Effector memory CD8-positive, alpha-beta T cell (primary cell): ENCODE measurements at places on chromosomes 5 and 9.

DNA sequence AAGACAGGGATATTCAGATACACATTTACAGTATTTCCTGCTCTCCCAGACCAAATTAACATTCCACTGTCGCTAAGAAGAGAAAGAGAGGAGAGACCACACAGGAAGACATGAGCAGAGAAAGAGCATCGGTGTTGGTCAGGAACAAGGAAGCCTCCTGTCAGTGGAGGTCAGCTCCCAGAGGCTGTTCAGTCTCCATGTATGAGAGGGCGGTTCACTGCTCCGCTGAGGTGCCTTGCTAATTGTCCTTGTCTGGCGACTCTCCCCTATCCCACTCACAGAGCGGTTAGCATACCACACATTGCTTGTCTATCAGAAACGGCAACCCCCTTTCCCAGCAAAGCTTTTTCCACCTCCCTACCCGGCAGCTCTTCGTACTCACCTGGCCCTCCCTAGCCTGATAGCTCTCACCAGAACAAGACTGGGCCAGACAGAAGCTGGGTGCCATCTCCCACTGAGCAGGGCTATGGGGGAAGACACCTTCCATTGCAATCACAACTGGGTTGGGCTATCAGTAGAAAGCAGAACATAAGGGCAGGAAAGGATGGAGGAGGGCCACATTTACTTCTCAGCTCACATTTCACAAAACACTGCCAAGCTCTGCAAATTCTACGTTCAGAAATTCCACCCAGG is 58.6 kb upstream of the LMNB1 start:
- DNase-seq = no peak

DNA sequence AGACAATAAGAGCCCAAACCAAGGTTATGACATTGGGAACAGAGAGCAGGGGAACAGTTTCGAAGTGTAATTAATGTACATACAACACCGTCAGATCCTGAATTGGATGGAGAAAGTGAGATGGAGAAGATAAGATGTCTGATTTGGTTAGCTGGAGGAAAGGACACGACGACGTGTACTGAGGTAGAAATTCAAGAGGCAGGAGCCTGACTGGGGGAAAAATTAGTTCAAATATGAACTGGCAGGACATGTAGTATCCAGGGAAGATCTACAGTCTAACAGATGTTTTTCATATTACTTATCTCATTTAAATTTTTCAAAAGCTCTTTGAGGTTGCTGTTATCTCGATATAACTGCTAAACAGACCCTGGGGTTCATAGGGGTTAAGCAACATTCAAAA is 114.7 kb downstream of the TMEM232 start:
- no peak for DNase-seq

- DNase-seq = no peak
These were observed 848.8 kb upstream of the DMAC1 start for GRCh38 chr9:8648271-8648845.

DNA sequence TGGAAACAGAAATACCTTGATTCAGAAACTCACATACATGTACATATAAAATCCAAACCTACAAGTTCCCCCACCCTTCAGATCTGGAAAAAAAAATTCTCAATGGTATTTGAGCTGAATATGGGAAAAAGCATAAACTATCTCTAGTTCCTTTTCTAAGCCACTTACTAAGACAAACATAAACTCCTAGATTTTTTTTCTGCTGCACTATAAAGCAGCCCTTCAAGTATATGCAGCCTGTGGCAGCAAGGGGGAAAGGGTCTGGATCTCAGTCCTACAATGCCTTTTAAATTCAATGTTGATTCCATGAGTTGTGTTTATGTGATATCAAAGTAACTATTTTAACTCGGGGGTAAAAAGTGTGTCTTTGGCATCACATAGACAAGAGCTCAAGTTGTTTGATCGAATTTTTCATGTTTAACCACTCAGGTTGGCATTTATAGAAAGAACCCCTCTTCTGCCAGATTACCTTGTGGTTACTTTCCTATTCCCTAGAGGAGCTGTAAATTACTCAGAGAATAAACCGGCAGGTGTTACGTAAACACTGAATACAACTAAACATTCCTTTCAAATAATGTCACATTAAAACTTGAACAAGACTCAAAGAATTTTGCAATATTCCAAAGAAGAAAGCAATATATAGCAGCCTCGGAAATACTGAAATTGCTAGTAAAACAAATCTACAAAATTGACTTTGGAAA is 91.8 kb upstream of the FER start:
- no peak for DNase-seq

- DNase-seq = no peak
These were observed 3.6 kb upstream of the SLC1A3 start for GRCh38 chr5:36602704-36603321.

GRCh38 chr5:18967637-18968036 is 1020.4 kb downstream of the CDH18 start:
- no peak for DNase-seq

- DNase-seq = no peak
These were observed 251.0 kb upstream of the RIOK2 start for GRCh38 chr5:97434021-97434420.

- no peak for DNase-seq
These were observed 11.5 kb upstream of the PSIP1 start for GRCh38 chr9:15522130-15522755.

- no peak for DNase-seq
These were observed 84.0 kb downstream of the EHMT1 start for GRCh38 chr9:137702615-137703379.

- no peak for DNase-seq
These were observed 159.9 kb downstream of the TSSK1B start for GRCh38 chr5:113274836-113275414.

DNA sequence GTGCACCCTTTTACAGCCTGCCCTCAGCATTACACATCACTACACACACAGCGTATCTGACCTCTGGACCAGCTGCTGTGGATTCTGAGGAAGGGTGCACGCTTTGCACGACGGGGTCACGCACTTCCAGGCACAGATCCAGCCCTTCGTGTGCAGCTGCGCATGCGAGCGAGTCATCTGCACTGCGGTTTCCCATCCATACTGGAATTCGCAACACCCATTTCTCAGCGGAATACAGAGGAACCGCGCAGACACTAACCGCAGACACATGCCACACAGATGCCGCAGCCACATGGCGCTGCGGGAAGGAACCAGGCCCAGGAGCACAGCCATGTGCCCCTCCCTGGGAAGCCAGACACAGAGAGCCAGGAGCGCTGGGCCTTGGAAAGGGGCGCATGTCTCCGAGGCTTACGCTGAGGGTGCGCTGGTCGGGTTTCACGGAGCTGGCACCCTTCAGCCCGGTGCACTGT is 43.5 kb downstream of the PNPLA7 start:
- no peak for DNase-seq

GRCh38 chr5:110751902-110752762 is 13.3 kb downstream of the SLC25A46 start:
- DNase-seq = no peak

DNA sequence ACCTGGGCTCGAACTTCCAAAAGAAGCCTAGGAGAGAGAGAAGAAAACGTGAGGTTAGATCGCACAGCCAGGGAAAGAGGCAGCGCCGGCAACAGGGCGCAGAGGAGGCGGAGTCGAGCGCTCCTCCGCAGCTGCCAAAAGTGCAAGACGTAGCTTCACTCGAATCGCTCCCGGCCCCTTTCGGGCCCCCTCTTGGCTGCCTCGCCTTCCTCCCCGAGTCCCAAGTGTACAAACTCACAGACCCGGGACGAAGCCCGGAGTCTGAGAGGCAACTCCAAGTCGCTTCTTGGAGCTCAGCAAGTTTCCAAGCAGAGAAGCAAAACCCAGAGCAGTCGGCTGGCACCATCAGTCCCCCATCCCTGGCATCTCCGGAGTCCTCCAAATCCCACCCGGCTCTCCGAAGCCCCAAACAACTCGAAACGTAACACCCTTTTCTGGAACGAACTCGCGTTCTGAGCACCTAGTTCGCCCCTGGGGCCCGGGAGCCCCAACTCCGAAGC is 1.2 kb downstream of the MIER3 start:
- DNase-seq = peak; percentile 13

GRCh38 chr5:163094492-163095180 is 342.8 kb upstream of the CCNG1 start:
- no peak for DNase-seq

GRCh38 chr5:145947581-145947980 is 11.2 kb downstream of the SH3RF2 start:
- DNase-seq = no peak

DNA sequence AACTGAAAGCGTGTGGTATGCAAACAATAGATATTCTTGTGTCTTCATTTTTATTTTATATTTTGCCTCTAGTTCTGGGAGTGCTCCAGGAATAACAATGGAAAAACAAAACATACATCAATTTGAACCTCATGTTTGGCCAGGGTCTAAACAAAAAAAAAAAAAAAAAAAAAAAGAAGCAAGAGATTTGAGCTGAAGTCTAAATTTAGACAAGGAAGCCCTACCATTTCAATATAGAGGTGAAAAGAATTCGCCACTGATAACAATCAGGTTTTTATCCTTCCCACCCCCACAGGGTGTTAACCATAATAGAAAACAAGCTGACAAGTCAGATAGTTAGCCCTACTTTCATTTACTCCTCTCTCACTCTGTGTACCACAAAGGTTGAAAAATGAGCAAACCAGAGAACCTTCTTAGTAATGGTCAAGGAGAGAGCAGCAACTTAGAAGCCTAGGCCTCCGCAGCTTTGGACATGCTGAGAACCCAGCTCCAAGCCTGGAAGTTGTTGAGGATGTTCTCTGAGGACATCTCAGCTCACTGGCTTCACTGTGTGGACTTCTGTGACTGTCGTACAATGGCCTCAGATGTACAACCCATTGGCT is 118.2 kb upstream of the HMHB1 start:
- peak; percentile 30 for DNase-seq

- DNase-seq = no peak
These were observed 92.1 kb downstream of the DAB2IP start for GRCh38 chr9:121743441-121744001.

DNA sequence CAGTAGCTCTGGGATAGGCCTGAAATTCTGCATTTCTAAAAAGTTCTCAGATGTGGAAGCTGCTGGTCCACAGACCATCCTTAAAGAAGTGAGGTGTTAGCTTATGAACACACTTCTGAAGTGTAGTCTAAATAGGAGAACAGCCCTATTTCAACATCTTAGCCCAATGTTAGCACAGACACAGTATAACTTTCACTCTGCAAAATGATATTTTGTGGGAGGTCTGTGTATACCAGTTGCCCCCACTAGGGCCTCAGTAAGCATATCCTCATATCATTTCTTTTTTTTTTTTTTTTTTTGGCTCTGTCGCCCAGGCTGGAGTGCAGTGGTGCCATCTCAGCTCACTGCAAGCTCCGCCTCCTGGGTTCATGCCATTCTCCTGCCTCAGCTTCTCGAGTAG is 7.5 kb upstream of the HABP4 start:
- DNase-seq = no peak

DNA sequence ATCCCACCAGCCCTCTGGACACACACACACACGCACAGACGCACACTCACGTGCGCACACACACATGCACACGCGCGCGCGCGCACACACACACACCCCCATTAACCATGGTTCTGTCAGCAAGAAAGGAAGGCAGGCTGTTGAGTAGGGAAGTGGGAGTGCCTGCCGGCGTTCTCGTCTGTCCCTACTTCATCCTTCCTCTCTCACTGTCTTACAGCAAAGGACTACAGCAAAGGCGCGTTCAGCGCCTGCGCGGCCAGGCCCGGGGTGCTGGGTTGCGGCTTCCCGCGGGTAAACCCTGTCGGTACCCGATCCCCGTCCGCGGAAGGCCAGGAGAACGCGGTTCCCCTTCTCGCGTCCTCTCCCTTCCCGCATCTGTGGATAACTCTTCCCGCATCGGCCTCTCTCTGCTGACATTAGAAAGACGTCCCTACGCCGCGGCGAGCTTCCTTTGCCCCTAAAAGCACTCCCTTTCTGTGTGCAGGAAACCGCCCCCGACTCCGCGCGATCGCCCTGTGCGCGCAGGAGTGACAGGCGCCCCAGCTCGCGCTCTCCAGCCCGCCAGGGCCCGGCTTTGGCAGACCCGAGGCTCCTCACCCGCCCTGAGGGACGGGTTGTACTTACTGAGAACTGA is 219.2 kb downstream of the AGTPBP1 start:
- no peak for DNase-seq

- DNase-seq = no peak
These were observed 41.2 kb upstream of the CTSL start for GRCh38 chr9:87684627-87685219.

- DNase-seq = no peak
These were observed 76.0 kb downstream of the ATPSCKMT start for GRCh38 chr5:10173716-10174115.

DNA sequence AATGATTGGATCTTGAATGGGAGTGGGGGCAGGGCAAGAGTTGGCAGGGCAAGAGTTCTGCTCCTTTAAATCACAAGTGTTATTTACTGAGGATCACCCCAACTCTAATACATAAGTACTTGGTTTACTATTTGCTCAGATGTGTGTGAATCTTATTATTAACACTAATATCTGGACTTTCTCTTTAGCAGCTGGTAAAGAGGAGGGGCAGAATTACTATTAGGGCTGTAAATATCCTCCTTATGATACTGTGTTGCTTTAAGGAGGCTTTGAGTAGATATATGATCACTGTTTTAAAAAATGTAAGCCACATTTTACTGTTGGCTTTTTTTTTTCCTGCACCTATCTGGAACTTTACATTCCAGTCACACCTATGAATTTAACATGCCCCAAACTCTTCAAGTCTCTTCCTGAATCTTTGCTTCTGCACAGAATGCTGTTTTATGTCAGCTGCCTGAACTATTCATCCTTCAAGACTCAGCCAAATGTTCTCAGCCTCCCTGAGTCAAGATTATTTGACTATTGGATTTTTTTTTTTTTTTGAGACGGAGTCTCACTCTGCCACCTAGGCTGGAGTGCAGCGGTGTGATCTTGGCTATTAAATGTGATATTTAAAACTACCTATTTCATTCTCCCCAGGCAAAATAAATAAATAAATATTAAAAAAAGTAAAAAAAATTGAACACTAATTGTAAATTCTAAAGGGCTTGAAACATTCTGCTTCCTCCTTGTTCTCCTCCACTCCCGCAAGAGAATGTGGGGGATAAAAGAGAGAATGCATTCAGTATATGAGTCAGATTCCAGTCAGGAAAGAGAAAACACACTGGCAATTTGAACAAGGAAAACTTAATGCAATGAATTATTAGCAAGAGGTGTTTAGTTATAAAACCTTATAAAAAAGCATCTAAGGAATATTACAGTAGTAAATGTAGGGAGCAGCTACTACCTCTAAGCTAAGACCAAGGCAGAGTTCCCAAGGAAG is 99.3 kb downstream of the FOCAD start:
- DNase-seq = no peak

GRCh38 chr5:168602517-168602916 is 23.3 kb upstream of the PANK3 start:
- DNase-seq = no peak

GRCh38 chr9:128190013-128190412 is 1.4 kb downstream of the CIZ1 start:
- DNase-seq = no peak

DNA sequence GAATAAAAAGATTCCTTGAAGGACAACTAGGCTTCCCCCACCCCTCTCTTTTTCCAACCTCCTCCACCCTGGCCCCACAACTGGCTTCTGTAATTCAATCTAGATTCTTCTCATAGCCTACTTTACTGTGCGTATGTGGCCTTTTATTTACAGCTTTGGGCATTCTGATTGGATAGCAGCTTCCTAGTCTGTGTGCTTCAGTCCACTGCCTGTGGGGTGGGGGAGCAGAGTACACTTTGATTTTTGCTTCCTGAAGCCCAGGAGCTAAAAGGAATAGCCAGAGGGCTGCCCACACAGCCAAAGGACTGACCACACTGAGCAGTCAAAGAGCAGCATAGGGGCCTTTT is 30.4 kb downstream of the RUSC2 start:
- no peak for DNase-seq

GRCh38 chr5:105836887-105837286 is 1833.8 kb downstream of the EFNA5 start:
- no peak for DNase-seq
